ENCODE measurements at places on chromosomes 6 and 20. TPM values are rescaled to one million over a fixed set of nuclear protein-coding genes. Genes with fewer than 3 reads are reported as not detected.
A peak's percentile ranks its signal among the peaks of the same experiment; 100 is the strongest.

- DNase-seq: no peak
Measured at GRCh38 chr6:33508935-33509926, 54.9 kb downstream of the ZBTB9 start.

- no peak for DNase-seq
Measured at GRCh38 chr6:159805440-159806020, 5.5 kb downstream of the PNLDC1 start.

- DNase-seq: no peak
Measured at GRCh38 chr6:145838305-145838704, 23.7 kb upstream of the FBXO30 start.

DNA sequence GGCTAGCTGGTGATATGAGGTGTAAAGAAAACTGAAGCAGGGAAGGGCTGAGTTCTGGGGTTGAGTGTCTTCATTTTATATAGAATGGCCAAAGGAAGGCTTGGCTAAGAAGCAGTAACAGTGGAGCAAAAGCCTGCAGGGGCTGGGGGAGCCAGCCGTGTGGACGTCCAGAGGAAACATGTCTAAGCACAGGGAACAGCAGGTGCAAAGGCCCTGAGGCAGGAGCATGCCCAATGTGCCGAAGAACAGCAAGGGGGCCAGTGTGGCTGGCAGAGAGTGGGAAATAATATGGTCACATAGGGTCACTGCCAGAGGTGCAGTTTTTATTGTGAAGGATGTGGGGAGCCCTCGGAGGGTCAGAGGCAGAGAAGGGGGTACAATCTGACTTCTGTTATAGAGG lies 60.5 kb upstream of the KCNG1 start:
- DNase-seq: no peak

DNA sequence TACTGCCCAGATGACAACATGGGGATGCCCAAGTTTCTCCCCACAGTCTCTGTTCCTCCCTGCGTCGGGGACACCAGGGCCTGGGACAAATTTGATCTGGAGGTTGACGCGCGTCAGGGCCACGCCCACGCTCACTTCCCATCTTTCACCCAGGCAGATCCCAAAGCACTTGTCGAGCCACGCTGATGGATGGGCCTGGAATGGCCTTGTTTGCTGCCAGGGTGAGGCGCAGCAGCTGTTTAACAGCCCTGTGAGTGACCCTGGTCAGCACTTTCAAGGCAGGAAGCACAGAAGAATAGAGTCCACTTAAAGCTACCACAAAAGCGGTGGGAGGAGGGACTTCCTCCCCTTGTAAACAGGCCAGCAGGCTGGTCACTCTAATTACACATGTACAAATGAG lies 324.7 kb upstream of the JARID2 start:
- DNase-seq: peak; percentile 77

DNA sequence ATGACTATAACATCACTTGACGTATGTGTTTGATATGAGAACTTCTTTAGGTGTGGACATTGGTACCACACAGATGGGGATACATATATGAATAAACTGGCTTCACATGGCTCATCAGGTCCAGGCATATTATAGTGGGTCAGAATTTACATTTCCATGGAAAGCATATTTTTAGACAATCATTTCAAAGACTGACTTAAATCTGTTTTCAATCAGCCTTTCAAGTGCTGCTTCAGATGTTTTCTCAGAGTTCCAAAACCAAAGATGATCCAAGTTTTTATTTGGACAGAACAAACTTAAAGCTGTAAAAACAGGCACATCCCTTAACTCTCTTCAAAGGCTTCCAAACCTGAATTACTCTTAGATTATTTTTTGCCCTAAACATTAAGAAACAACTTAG lies 88.1 kb downstream of the PRSS35 start:
- no peak for DNase-seq

Gene VGLL2
- total RNA-seq: not detected

Gene WFDC2
- 1.4 TPM for total RNA-seq
